ENCODE measurements at places on chromosomes 5 and 9.

- DNase-seq, result peak; percentile 49
Measured at GRCh38 chr5:179301796-179302195, 43.5 kb downstream of the ADAMTS2 start.

- DNase-seq, result no peak
Measured at GRCh38 chr5:178114325-178115135, 1.2 kb downstream of the N4BP3 start.

DNA sequence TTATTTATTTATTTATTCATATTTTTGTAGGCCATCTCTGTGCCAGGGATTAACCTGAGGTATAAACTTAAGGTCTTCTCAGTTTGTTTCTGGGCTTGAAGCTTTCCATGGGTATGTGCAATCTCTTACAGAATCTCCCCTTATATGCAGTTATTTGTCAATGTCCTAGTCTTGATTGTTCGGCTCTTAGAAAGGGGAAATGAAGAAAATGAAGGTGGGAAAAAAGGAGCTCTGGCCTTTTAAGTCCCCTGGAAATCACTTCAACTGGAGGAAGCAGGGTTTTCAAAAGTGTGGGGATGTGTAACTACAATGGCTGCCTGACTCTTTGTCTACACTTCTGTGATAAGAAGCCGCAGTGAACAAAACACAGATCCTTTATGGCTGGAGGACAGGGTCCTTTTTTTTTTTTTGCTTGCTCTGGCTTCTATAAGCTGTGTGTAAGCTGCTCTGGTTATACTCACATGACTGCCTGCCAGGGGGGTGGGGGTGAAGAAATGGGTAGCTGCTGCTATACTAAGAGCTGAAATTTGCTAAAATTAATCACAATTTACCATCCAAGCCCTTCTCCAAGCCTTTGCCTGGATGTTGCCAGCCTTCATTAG is 33.7 kb downstream of the CENPP start:
- DNase-seq, result no peak

DNA sequence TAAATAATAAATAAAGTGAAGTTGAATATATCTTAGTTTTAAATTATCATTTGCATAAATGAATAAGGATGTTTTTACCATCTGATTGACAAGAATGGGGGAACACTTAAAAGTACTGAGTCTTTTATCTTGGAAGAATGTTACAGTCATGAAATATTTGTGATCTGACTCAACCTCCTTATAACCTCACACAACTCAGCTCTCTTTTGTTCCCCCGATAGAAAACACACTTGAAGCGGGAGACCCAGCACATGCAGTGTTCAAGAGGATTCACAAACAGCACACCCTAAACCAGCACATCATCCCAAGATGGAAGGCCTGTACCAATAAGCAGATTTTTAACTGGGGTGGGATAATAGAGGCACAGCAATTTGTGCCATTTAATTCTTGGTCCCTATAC is 15.5 kb downstream of the BAAT start:
- DNase-seq, result no peak

DNA sequence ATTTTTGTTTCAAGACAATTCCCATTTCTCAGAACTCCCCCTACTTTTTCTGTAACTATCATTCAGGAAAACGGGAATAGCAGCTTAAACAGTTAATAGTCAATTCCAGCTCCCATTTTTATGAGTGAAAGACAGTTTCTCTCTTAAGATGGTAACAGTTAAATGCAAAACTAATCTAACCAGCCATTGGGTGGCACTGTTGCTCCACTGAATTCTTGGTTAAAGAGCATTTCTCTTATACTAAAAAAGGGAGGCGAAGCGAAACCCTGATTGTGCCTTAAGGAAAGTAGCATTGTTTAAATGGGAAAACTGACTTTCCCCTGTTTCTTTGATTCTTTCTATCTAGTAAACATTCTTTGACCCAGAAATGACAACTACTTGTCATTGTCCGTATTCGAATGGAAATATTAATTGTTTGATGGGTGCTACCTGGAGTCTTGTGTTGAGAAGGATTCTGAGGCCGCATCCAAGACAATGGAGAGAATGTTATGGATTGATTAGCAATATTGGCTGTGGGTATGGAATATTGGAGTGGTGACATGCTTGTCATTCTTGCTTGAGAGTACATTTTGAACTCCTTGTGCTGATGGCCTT is 507.8 kb downstream of the MAT2B start:
- DNase-seq, result no peak

- DNase-seq, result no peak
Measured at GRCh38 chr5:137565450-137565849, 66.3 kb upstream of the SPOCK1 start.

- no peak for DNase-seq
Measured at GRCh38 chr5:141878186-141878710, at the start of gene PCDH1. Gene PCDH1, minus strand, starts transcription at chr5:141878410. Its CDS starts 148 bp downstream, at chr5:141878262.

GRCh38 chr5:127876384-127876783 is 173.2 kb downstream of the CCDC192 start:
- DNase-seq, result no peak

DNA sequence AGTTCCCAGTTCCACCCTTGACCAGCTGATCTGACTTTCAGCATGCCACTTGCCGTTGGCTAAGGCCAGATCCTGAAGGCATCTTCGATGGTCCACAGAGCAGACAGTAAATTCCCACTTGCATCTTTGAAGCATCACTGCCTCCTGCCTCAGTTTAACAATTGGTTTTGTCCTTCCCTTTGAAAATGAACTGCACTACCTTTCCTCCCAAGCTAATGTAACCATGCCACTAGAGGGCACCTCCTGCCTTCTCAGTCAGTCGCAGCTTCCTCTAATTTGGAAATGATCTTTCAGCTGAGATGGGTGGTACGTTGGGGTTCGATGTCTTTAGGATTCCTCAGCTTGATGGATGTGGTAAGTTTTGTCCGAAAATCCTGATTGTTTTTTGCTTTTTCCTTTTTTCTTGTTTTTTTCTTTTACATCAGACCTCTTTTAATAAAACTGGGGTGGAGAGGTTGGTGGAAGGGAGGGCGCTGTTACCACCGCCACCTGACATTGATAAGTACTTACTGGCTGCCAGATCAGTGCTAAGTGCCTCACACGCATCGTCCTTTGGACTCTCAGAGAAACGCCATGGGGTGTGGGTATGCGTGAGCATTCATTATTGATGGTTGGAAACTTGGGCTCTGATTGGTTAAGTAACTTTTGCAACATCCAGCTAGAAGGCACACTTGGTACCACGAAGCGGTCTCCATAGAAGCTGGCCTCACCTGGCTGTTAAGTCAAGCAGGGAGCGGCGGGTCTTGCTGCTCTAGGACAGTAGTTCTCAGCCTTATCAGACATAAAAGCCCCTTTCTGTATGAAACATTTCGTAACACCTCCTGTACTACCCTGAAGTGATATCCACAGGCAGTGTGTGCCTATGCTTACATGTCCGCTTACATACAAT is 16.9 kb downstream of the PTTG1 start:
- no peak for DNase-seq

- DNase-seq, result peak; percentile 45
Measured at GRCh38 chr9:127162046-127162863, 39.8 kb upstream of the ANGPTL2 start.

DNA sequence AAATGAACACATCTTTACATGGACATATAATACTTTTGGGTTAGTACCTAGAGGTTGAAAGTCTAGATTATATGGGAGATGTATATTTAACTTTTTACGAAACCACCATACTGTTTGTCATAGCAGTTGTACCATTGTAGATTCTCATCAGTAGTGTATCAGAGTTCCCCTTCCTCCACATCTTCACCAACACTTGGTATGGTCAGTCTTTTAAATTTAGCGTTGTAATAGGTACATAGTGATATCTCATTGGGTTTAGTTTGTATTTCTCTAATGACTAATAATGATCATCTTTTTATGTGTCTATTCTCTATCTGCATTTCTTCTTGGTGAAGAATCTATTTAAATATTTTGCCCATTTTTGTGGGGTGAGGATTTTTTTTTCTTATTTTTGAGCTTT is 137.5 kb downstream of the NR3C1 start:
- DNase-seq, result no peak

DNA sequence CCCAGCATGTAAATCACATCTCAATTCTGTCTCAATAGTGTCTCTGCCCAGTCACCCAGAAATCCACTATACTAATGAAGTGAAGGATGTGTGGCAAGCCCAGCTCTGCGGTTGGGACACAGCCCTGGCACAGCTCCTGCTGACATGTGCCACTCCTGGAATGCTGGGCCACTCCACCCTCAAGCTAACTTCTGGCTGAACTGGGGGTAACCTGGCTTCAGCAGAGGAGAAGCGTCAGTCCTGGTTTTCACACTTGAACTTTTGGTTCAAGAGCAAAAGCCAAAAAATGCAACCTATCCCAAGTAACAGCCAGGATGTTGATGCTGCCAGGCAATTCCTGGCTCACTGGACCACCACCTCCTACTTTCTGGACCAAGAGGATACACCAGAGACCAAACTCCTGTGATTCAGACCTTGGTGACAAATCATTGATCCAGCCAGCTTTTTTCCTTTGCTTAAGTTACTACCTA is 86.4 kb downstream of the ARRDC3 start:
- peak; percentile 92 for DNase-seq

- DNase-seq, result no peak
Measured at GRCh38 chr9:95808011-95808410, 67.5 kb upstream of the ERCC6L2 start.

Measured in suprapubic skin (tissue), 4 donors.